Stimulated activated CD4-positive, alpha-beta T cell treated with anti-CD3 and anti-CD28 coated beads, Interleukin-1b, Interleukin-23, amount 100 ng/mL, for 1 hour (primary cell): ENCODE measurements at places on chromosomes 4 and X.

DNA sequence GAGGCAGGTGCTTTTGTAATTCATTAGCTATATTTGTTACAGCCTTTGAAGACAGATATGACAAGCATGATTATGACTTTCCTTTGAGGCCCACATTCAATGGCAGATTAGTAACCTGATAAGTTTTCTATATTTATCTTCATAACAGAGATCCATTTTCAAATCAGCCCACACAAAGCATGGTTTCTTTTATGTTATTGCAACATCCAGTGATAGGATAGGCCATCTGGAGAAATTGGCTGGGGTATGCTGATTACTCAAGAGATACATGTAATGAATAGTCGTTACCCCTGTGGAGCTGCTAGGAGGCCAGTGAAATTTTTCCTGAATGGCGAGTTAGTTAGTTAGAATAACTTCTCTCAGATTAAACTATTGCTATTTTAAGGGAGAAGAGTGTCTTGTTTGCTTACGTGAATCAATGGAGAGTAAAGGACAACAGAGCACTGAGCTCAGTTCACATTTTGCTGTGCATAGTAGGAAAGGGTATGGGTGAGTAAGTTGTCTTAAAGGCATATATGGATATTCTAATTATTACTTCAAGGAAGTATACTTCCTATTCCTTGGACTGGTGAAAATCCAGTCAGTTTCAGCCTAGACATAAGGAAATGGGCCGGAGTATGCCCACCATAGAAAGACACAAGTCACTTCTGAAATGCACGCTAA lies 79.2 kb upstream of the DKK2 start:
- DNase-seq, result no peak

- DNase-seq, result no peak
Observed at GRCh38 chrX:131279617-131280016, 9.5 kb downstream of the IGSF1 start.

GRCh38 chr4:681736-682451 lies 7.1 kb downstream of the SLC49A3 start:
- DNase-seq, result no peak

DNA sequence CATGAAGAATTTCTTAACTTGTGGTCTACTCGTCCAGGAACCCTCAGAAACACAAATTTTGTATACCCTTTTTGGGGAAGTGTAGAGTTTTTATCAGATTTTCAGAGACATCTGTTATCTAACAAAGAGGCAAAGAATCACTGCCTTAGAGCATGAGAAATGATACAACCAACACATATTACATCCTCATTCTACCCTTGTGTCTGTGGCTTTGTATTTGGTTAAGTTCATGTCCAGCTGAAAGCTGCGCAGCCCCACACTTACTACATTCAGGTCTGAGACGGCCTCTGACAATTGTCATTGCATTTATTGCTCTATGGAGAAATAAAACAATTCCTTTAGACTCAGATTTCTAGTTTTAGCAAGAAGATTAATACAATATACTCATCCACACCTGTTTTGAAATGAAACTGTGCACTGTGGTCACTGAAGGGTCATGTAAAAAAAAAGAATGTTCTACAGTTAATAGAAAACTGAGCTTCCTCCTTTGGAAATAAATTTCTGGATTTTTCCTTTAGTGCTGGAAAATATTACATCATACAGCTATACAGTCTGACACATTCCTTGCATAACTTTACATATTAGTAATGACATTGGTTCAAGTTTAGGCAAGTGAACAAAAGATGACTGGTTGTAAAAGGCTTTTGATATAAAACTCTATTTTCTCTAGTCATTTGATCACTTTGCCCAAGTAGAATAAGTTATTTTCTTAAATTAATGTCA lies 39.8 kb downstream of the GLRB start:
- no peak for DNase-seq

DNA sequence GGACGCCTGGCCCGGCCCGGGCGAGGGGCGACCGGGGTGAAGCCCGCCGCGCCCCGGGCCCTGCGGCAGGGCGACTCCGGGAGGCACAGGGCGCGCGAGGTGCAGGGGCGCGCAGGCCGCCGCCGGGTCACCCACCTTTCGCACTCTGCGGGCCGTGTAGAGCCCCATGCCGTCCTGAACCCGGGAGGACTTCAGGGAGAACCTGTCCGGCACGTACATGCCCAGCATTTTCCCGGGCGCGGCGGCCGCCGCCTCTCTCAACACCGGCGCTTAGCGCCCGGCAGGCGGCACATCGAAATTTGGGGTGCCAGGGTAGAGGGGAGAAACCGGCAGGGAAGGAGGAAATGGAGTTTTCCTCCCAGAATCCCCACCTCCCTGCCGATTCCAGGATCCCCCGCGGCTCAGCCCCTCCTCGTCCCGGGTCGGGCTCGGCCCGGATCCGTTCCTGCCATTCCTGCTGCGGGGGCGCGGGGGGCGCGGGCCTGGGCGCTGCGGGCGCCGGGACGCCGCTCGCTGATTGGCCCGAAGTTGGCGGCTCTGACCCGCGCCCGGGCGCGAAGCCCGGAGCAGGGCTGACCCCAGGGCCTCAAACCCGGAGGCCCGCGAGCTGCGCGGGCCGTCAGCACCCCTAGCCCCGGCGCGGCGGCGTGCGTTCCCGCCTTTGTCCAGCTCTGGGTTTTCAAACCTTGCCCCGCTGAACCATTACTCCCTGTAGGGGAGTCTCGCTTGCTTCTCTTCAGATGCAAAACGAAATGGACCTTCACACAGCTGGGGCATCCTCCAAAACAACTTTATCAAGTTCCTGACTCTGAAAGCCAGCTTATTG lies at the start of gene PRDM5:
PRDM5 (minus strand) TSS at position 346 of the 826 bp plus-strand sequence; CDS start at position 228, 118 bp downstream.
- no peak for DNase-seq

DNA sequence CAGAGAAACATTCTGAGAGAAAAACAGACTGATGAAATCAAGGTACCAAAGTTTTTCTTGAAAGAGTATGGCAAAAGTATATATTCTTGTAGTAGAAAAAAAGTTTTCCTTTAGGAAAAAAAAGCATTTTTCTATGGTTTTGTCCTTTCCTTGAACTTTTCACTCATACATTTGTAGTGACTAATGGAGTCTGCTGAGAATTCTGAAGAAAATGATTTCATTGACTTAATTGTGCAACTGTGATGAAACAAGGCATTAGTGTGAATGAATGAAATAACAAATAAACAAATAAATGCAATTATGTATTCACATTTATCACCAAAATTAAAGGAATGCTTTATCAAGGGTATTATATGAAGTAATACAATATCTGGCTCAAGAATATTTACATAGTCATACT lies 5.7 kb downstream of the CSN1S1 start:
- no peak for DNase-seq

GRCh38 chr4:1402021-1402515 lies 4.2 kb downstream of the NKX1-1 start:
- DNase-seq, result no peak

- DNase-seq, result no peak
Observed at GRCh38 chr4:167428156-167428555, 193.9 kb upstream of the SPOCK3 start.

GRCh38 chr4:104756837-104757236 lies 262.1 kb upstream of the CXXC4 start:
- DNase-seq, result no peak

DNA sequence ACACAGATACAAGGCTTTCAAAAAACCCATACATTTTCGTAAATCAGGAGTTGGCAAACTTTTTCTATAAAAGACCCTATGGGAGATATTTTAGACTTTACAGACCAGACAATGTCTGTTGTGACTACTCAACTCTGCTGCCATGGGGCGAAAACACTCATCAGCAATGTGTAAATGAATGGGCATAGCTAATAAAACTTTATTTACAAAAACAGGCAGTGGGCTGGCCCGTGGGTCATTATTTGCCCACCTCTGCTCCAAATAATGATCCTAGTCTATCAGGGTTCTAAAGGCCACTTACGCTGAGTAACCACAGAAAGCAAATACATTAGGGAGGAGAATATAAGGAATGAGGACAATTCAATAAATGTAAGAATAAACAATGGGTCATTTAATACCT lies 43.9 kb upstream of the ACSL4 start:
- no peak for DNase-seq

GRCh38 chr4:83625821-83626220 lies 89.9 kb downstream of the GPAT3 start:
- DNase-seq, result no peak

- DNase-seq, result no peak
Observed at GRCh38 chrX:154784149-154784995, 20.9 kb downstream of the MPP1 start.

DNA sequence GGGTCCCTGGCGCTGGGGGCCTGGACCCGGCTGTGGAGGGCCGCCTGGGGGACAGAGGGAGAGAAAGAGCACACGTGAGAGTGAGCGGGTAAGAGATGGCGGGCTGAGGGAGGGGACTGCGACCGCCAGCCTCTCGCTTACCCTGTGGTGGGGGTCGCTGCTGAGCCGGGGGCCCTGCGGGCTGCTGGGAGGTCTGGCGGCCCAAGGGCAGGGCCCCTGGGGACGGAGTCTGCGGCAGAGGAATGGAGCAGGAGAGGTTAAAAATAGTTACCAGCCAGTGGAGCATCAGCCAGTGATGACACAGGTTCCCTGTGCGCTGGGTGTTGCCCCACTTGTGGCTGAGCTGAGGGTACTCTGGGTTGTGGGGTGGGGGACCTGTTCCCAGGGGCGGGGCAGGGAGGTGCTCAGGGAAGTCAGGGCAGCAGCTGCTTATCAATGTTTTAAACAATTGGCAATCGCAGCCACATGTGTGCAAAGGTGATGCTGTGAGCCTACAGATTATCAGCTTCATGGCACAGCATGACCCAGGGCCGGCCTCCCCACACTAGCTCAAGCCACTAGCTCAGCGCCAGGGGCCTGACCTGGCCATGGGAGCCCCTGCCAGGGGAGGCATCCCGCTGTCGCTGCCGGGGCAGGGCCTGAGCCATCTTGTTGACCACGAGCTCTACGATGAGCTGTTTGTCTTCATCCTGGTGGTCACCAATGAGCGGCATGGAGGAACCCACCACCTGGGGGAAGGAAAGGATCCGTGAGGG lies 7.5 kb upstream of the TIMP1 start:
- no peak for DNase-seq

DNA sequence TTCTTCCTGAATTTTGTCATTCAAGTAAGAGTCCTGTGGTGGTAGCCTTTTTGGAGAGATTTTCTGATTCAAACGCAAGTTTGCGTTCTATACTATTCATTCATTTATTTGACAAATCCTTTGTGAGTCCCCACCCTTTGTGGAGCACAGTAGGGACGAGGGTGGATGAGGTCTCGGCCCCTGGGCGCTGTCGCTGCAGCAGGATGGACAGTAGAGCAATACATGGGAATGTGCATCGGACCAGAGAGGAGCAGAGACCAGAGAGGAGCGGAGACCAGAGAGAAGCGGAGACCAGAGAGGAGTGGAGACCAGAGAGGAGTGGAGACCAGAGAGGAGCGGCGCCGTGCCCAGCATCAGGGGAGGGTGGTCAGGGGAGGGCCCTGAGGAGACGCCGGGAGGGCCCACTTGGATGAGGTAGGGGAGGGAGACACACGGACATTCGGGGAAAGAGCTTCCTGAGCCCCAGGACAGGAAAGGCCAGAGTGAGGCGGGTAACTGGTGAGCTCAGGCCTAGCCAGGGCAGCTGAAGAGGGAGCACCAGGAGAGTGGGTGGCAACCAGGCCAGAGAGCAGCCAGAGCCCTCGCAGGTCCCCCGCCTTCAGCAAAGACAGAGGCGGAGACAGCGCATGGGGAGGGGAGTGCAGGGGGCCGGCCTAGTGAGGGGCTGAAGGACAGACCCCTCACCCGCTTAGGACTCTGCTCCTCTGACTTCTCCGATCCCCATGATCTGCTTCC lies 67.3 kb downstream of the NAT8L start:
- no peak for DNase-seq

DNA sequence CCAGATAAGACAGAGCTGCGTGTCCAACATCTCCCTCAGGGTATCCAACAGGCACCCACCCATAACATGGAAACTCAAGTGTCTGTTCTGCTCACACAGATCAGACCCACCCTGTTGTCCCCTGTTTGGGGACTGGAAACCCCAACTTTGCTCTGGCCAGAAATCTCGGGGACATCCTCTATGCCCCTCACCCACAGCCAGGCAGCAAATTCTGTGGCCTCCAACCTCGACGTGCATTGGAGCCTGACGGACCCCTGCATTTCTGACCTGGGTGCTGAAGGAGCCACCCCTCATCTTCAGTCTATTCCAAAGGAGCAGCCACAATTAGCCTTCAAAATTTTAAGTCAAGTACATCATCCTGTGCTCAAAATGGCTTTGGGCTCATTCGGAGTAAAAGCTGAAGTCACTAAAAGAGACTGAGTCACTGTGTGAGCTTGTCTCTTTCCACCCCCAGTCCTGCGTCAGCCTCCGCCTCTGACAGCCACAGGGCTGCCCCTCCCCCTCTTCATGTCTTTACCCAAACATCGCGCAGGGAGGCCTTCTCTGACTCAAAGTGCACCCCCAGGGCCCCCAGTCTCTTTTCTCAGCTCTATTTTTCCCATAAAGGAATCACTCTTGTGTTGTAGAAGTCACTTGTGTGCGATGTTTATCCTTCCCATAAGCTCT lies 24.4 kb upstream of the PDE6B start:
- DNase-seq, result no peak

DNA sequence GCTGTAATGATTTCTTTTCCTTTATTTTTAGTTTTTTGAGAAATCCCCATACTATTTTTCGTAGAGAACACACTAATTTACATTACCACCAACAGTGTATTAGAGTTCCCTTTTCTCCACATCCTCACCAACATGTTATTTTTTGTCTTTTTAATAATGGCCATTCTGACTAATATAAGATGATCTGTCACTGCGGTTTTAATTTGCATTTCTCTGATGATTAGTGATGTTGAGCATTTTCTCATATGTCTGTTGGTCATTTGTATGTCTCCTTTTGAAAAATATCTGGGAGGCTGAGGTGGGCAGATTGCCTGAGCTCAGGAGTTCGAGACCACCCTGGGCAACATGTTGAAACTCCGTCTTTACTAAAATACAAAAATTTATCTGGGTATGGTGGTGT lies 30.2 kb downstream of the SPINK2 start:
- DNase-seq, result no peak
